ENCODE measurements at places on chromosomes 4 and X.

DNA sequence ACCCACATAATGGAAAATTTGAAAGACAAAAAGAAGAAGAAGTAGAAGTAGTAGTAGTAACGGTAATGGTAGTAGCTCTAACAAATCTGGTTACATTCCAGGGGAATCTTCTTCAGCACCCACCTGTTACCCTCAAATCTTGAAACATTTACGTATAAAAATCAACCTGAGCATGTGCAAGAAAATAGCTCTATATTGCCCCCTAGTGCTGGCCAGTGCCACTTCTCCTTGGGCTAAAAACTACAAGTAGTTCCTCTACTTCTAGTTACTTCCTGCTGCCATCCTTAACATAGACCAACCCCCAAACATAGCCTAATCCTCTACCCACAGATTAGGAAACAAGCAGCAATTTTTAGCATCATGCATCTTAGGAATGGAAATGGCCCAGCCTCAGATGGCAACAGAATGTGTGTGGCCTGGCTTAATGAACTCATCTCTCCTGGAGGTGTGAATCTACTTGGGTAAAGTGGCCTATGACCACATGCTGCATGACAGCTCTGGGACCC lies 3.1 kb downstream of the PDGFC start:
- DNase-seq, result no peak

DNA sequence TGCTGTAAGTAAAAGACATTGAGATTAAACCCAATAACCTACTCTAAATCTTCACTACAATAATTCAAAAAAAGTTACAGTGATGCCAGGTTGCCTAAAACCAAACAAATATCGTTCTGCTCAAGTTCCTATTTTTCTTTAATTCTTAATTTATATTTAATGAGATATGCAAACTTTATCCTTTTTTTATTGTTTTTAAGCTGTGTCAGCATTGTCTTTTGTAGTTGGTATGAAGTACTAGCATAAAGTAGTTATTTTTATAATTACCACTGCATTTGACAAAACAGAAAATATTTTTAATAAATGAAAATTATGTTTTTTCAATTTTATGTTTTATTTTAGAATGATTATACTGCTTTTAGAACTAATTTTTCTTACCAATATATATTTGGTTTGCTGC lies 1431.1 kb upstream of the PCDH7 start:
- no peak for DNase-seq

DNA sequence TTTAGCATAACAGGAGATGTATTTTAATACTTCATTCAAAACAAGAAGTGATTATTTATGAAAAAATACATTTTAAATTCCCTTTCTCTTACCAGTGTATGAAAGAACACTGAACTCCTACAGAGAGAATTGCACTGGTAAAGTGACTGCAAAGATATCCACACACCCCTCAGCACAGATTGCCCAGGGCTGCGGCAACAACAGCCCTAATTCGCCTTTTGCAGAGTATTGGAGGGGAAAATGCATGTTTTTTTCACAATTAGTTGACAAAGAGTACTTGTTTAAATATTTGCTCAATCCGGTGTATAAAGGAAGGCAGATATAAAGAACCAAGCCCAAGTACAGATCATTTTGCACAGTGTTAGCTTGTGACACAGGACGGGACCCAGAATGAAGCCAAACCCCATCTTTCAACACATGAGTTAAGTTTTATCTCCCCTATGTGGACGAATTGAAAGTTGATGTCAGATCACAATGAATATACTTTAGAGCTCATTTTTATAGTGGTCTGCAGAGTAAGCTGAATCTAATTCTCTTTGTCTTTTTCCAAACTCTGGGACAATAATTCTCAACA lies 551.4 kb upstream of the IGFBP7 start:
- no peak for DNase-seq

DNA sequence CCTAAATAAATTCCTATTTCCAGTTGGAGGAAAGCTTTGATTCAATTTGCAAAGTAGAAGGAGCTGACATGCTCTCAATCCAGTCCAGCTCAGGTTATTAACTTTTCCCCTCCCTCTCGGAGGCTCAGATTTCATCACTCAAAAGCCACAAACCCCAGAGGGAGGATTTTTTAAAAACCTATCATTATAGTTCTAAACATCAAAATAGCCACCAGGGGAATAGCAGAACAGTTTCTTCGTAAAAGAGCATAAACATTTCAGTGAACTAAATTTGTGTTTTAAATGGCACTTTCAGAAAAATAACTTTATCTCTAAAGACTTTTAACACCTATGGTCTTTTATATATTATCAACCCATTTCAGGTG lies 8.8 kb downstream of the GPRIN3 start:
- no peak for DNase-seq

- no peak for DNase-seq
These were observed 276.4 kb downstream of the SPRY1 start for GRCh38 chr4:123672987-123673386.

GRCh38 chrX:21151051-21151450 lies 223.2 kb upstream of the CNKSR2 start:
- DNase-seq, result no peak

GRCh38 chr4:158315706-158316105 lies 105.4 kb downstream of the TMEM144 start:
- no peak for DNase-seq

DNA sequence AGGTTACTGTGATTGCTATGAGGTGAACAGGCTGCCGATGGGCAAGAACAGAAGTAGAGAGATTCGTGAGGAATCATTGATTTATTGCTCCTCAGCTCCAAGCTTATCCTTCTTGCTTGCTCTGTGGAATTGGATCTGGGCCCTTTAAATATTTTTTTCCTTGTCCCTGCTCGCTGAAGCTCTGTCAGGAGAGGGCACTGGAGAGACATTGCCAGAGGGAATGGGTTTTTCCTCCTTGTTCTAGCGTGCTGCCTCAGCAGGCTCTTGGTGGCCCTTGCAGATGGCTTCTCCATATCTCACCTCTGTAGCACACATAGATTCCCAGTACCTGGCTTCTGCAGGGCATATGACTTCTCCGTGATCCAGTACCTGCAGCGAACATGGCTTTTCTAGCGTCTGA lies 67.4 kb downstream of the CNGA2 start:
- DNase-seq, result no peak

DNA sequence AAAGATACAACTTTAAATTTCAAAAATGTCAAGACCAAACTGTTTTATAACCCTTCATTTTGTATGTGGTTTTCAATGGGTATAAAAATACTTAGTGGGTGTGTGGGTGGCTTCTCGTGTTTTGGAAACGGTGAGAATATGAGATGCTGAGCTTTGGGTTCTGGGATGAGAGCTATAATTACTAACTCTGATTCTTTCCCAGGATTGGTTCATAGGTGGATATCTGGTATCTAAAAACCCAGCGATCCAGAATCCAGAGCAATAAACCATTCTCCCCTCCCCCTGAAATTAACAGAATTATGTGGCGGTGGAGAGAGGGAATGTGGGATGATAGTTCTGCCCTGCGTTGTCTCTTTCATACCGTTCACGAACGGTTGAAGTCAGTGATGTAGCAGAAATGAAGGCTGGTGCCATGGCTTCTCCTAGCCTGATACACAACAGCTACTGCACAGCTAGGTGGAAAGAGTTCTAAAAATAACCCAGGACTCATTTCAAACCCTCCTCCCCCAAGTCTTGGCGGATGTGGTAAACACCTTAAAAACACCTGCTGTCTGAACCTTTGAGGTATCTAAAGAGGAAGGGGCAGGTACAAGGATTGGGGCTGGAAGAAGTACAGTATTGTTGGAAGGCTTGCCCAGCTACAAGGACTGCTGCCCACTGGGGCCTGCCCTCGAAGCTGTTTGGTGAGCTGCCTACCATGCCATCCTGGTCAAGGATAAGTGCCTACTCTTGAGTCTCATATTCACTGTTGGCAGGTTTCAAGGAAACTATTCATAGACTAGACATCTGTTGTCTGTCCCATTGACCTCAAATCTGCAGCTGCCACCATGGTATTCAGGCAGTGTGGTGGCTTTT lies 44.5 kb downstream of the SEPTIN11 start:
- DNase-seq, result no peak

GRCh38 chrX:150334981-150335380 lies 28.1 kb upstream of the MAMLD1 start:
- DNase-seq, result no peak

DNA sequence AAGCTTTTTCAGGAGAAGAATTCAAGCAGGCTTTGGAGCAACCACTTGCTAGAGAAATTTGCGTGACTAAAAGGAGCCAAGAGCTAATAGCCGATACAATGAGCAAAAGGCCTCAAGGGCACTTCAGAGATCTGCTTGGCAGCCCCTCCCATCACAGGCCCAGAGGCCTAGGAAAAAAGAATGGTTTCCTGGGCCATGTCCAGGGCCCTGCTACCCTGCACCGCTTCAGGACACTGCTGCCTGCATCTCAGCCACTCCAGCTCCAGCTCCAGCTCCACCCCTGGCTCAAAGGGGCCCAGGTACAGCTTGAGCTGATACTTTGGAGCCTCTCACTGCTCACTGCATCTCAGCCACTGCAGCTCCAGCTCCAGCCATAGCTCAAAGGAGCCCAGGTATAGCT lies 98.9 kb downstream of the FAM13A start:
- DNase-seq, result no peak

DNA sequence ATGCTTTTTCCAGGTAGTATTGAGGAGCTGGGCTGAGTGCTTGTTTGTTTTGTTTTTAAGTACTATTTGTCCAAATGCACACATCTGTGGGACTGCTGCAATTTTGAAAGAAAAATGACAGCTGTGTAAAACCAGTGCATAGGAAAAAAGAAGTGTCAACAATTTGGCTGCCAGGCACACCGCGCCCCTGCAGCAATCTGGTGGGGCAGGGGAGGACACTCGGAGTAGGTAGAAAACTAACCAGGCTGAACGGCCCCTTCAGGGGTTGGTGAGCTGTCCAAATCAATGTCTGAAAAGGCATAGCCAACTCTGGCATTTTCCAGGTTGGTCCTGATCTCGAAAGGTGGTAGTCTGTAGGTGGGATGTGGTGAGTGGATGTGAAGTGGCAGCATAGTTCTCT lies 1.1 kb downstream of the LDOC1 start:
- DNase-seq, result no peak

DNA sequence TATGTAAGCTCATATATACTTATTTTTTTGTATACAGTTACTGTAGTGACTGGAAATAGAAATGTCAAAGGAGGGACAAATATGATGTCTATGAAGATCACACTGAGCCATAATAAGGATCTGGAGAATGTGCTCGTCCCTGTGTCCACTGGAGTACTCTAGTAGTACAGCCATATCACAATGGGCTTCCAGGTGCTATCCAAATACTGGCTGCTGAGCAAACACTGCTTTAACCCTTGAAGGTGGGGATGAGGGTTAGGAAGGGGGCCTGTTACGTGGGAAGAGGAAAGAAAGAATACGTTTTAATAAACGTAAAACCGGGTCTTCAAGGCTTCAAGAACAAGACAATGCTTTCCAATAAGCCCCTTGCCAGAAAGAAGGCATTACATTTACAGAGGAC lies 29.8 kb upstream of the TMEM150C start:
- no peak for DNase-seq

DNA sequence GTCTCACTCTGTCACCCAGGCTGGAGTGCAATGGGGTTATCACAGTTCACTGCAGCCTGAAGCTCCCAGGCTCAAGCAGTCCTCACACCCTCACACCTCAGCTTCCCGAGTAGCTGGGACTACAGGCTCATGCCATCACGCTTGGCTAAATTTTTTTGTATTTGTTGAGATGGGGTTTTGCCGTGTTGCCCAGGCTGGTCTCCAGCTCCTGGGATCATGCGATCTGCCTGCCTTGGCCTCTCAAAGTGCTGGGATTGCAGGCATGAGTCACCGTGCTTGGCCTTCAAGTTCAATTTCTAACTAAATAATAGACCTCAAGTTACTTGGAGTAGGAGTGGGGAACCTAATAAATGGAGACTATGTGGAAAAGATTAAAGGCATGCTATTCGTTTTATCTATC lies 48.9 kb downstream of the MND1 start:
- DNase-seq, result no peak

DNA sequence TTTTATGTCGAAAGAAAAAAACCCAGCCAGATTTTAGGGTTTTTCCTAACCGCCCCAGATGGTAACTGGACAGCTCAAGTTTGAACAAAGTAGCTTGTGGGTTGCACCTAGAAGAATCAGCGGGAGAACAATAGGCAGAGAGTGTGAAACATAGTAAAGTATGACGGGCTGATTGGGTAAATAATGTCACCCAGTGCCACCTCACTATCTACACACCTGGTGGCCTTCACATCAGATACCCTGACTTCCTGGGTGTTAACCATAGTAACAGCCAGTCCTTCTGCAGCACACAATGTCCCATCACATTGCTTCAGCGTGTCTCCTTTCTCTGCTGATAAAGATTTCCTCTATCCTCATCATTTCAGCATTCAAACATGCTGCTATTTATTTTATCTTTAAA lies 159.1 kb upstream of the HS3ST1 start:
- no peak for DNase-seq

DNA sequence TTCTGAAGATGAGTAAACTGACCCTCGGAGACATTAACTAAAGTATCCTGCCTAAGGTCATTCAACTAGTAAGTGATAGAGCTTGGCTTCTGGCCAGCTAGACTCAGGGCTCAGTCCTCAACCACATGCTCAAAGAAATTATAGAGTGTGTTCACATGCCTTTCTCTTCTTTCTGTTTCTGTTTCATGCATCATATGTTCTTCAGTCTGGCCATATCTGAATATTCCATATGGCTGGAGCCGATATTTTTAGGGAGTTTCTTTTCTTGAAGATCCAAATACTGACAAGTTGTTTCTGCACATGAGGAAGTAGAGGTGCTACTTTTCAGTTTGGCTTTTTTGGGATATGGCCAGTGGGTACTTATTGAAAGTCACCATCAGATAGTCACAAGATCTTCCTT lies 44.9 kb downstream of the MMRN1 start:
- no peak for DNase-seq

- DNase-seq, result no peak
These were observed 41.0 kb downstream of the CEP135 start for GRCh38 chr4:55989766-55990165.

- DNase-seq, result no peak
These were observed 11.7 kb downstream of the COQ2 start for GRCh38 chr4:83272900-83273299.

DNA sequence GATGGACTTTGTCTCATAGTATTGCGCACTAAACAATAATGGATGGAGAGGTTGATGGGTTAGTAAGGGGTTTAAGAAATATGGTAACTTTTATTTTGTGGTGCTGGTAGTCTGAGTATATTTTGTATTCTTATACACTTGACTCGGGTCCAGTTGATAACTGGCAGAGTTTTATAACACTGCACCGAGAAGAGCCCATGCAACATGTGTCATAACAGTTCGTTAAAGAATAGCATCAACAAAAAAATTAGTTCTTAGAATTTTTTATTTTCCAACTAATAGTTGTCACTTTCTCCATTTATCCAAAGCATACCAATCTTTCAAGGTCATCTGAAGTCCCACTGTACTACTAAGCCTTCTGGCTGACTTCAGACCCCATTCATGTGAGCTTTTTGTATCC lies 175.1 kb downstream of the SOWAHB start:
- DNase-seq, result no peak
